ENCODE measurements at places on chromosomes 2 and 18.
A peak's percentile ranks its signal among the peaks of the same experiment; 100 is the strongest.

GRCh38 chr2:197558393-197558792, 42.5 kb downstream of the MOB4 start:
- no peak for DNase-seq

- no peak for DNase-seq
Observed at GRCh38 chr18:65411061-65411460, 339.8 kb upstream of the CDH7 start.

DNA sequence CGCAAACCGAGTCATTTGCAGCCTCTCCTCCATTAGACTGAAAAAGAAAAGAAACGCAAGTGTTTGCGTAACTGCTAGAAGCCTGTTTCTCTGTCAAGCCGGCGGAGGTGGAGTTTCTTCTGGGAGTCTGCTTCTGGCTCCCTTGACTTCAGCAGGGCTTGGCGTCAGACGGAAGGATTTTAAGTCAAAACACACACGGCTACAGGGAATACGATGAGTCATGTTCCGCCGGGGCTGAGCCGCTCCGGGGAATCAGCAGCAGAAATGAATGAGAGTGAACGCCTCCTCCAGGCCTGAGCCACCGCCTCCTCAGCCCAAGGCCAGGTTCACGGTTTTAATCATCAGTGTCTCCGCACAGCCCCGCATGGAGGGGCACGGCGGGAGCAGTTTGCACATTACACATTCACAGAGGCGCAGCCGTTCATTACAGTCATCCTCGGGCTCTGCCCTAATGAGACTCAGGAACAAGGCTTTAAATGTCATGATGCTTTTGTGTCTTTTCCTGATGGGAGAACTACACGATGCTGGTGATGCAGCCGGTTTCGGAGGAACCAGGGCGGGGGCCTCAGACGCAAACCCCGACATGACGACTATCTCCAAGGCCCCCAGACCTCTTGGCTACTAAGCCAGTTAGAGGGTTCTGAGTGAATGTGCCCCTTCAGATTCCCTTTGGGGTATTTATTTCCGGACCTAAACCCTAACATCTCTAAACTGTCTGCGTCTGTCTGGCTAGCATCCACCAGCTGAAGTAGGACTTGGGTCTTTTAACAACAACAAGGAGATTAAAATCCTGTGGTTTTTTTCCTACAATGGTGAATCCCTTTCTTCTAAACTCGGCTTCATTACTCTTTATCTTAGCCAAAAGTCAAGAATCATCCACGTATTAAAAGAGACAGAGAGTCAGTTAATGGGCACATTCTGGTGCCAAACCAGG, 11.1 kb upstream of the SCG2 start:
- peak; percentile 93 for DNase-seq

DNA sequence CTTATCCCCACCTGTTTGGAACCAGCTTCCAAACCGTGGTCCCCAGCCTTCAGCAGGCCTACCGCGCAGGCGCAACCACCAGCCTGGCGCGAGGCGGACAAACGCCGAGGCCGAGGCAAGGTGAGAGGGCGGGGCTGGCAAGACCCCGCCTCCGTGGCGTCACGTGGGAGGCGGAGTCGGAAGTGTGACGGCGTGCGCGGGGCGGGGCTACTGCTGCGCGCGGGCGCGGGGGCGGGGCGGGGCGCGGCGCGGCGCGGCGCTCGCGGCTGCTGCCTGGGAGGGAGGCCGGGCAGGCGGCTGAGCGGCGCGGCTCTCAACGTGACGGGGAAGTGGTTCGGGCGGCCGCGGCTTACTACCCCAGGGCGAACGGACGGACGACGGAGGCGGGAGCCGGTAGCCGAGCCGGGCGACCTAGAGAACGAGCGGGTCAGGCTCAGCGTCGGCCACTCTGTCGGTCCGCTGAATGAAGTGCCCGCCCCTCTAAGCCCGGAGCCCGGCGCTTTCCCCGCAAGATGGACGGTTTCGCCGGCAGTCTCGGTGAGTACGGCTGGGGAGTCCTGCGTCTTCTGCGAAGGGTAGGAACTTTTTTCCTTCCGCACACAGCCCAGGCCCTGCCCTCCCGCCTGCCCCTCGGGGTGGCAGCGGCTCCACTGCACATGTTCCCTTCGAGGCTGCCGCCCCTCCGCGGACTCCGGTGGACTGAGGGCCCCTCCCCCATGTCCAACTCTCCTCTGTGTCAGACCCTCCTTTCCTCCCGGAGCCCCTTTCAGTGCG, at the start of gene EML4:
TSS of gene EML4 (plus strand) at position 254 of the 774 bp plus-strand sequence. CDS start at position 513, 259 bp downstream.
- DNase-seq = peak; percentile 80

- DNase-seq = no peak
Observed at GRCh38 chr2:106833256-106833655, 52.7 kb downstream of the ST6GAL2 start.

GRCh38 chr18:67519592-67519991, 3.1 kb upstream of the DSEL start:
- no peak for DNase-seq

GRCh38 chr2:49210191-49210590, 55.9 kb upstream of the FSHR start:
- no peak for DNase-seq

DNA sequence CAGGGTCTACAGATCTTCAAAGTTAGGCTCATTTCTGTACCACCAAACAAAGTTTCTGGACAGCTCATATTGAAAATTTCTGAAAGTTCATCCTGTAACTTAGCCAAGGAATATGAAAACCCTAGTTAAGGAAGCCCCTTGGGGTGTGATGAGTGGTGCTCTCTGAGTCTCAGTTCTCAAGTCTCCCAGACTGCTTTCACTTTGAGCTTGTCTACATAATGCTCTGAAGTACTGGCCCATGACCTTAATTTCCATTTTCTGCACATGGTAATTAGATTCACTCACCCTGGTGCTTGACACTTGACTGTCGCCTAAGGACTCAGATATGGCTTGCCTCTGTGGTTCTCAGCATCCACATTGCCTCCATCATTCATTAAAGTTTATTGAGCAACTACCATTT, 51.7 kb upstream of the SATB2 start:
- no peak for DNase-seq

DNA sequence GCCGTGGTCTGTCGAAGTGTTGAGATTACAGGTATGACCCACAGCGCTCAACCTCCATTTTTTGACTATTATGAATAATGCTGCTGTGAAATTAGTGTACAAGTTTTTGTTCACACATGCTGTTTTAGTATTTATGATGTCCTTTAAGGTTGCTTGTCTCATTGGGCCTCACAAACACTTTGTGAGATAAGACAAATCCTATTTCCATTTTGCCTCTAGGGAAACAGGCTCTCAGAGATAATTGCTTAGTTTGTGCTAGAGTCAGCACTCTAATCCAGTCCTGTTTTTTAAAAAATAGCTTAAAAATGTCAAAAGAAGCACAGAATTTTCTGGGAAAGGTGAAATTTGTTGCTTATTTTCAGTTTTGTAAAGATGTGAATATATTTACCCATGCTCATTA, 43.3 kb upstream of the CUL3 start:
- DNase-seq = no peak

DNA sequence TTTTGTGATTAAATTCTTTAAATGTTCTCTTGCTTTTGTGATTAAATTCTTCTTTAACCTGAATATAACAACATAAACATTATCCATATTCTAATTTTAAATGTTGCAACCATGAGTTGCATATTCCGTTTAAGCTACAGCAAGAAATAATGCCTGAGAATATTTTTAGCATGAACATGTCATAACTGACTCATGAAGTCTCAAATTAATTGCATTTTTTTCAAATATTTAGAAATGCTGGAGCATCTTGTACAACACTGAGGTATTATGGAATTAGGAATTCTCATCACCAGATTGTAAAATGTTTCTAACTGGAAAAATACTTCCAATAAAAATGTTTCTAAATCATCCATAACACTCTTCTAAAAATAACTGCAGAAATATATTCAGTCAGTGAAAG, 14.7 kb downstream of the ROCK2 start:
- no peak for DNase-seq

DNA sequence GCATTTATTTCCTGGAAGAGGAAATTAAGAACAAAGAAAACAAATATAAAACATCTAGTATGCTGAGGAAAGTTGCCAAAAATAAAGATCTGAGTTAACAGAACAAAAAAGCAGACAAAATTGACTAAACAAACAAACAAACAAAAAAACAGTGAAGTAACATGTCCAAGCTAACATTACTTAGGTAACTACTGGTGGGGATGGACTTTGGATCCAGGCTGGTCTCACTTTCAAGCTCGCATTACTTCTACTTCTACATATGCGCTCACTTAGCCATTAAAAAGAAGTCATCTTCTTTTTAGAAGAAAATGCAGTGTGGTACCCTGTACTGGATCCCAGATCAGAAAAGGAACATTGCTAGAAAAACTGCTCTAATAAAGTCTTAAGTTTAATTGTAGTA, 358.9 kb downstream of the NCKAP5 start:
- DNase-seq = no peak

- DNase-seq = peak; percentile 51
Observed at GRCh38 chr18:58605027-58606020, 23.6 kb downstream of the ALPK2 start.

DNA sequence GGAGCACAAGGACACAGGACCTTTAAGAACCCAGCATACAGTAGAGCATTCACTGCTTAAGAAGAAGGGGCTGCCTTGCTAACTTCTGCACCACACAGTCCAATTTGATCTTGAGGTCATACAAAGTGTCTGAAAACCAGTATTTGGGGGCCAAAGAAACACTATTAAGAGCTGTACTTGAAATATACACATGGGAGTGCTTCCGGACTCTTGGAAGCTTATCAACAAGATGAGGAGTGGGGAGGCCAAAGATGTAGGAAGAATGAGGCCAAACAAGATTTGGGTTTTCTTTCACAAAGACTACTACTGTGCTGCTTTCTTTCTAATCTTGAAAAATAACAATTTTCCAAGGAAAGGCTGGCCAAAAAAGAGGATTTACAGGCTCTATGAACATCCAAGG, 24.8 kb upstream of the MALL start:
- DNase-seq = no peak

- DNase-seq = no peak
Observed at GRCh38 chr18:50458796-50459195, 84.0 kb downstream of the SKA1 start.

- no peak for DNase-seq
Observed at GRCh38 chr2:96508521-96509113, 3.5 kb upstream of the NEURL3 start.

Measured in MG63 (cell line).